Common myeloid progenitor, CD34-positive (primary cell): ENCODE measurements at places on chromosomes 2 and 18.

GRCh38 chr2:69177063-69177771 is 164.2 kb downstream of the ANTXR1 start:
- peak; percentile 71 for DNase-seq

DNA sequence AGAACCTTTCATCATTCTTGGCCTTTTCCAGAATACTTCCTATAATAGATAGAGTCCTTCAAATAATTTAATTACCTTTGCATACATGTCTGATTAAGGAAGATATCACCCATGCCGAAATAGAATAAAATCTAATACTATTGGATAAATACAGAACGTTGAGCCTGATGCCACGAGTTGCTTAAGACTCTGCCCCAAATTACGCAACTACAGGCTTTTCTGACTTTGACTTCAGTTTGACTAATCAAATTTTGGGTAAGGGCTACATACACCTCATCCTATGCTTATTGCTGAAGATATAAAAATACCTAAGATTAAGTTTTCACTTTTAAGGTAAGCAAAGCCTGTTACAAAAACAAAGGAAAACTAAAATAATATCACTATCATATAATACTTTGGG is 1065.1 kb upstream of the NRXN1 start:
- no peak for DNase-seq

GRCh38 chr2:60780721-60781120 is 24.7 kb downstream of the PAPOLG start:
- DNase-seq = no peak

GRCh38 chr18:55123361-55123760 is 164.1 kb upstream of the CCDC68 start:
- DNase-seq = no peak

DNA sequence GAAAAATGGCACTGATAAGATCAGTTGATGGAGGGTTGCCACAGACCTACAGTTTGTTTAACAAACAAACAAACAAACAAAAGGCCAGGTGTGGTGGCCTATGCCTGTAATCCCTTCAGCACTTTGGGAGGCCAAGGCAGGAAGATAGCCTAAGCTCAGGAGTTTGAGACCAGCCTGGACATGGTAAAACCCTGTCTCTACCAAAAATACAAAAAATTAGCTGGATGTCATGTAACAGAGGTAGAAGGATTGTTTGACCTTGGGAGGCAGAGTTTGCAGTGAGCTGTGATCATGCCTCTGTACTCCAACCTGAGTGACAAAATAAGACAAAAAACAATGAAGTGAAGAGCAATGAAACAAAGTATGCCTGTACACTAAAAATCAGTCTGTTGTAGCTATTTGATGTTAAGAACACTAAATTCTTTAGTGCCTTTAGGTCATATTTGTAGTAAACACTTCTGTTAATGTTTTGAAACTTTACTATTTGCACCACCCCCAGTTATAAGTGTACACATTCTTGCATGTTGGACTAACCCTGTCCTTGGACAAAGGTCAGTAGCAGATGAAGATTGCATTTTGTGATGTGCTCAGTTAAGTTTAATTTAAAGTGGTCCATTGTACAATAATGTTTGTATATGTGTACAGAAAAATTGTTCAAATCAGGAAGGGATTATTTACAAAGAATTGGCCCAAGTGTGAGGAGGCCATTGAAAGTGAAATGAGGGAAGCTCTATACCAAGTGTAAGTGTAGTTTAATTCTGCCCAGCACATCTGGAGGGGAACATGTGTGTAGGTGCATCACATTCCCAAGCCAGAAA is 73.9 kb downstream of the KYNU start:
- no peak for DNase-seq

DNA sequence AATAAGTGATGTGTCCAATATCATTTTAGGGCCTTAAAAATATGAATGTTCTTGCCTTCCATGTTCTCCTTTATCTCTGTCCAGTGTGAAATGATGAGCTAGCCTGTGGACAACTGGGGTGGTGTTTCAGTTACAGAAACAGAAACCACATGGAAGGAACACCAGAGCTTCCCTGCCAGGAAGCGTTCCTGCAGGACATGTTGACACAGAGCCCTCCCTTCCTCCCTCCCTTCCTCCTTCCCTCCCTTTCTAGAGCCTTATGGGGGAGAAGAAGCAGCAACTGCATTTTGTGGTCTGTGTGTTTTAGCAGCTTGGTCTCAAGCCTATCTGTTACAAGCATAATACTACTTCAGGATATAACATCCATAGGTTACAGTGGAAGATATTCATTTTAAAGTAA is 539.7 kb upstream of the NETO1 start:
- DNase-seq = no peak

DNA sequence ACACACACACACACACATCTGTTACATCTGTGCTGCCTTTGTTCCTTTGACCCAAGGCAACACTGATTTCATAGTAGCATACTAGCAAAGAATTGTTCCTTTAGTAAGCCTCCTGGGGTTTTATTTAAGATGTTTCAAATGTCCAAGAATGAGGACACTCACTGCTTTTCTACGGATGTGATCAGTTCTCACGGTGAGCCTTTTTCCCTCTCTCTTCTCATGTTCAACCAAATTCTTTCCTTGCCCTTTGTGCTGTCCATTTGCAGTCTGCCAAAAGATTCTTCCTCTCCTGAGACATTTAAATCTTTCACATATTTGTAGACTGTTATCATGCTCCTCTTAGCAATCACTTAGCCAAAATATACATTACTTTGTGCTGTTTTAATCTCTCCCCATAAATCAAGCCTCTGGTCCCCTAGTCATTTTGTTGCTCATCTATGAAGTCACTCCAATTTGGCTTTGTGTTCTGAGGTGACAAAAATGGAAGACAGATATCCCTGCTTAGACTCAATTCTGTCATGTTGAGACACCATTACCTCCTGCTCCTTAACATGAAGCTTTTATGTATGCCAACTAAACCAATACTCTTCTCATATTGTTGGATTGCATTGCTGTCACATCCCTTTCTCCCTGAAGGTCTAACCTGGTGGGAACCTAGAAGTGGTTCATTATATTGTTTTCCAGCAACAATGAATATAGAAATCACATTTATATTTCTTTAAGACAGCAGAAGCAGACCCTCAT is 1605.3 kb upstream of the ACVR2A start:
- no peak for DNase-seq

DNA sequence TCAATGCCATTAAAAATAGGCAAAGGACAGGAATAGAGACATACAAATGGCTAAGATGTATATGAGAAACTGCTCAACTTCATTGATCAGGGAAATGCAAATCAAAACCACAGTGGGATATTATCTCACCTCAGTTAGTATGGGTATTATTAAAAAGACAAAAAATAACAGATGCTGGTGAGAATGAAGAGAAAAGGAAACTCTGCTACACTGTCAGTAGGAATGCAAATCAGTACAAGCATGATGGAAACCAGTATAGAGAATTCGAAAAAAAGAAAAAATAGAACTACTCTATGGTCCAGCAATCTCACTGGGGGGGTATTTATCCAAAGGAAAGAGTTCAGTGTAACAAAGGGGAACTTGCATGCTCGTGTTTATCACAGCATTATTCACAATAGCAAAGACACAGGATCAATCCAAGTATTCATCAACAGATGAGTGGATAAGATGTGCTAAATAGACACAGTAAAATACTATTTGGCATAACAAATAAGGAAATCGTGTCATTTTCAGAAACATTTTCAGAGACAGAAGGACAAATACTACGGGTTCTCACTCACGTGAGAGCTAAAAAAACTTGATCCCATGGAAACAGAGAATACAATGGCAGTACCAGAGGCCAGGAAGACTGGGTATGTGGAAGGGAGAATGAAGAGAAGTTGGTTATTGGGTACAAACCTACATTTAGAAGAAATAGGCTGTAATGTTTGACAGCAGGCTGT is 60.6 kb downstream of the CCDC74A start:
- DNase-seq = no peak

DNA sequence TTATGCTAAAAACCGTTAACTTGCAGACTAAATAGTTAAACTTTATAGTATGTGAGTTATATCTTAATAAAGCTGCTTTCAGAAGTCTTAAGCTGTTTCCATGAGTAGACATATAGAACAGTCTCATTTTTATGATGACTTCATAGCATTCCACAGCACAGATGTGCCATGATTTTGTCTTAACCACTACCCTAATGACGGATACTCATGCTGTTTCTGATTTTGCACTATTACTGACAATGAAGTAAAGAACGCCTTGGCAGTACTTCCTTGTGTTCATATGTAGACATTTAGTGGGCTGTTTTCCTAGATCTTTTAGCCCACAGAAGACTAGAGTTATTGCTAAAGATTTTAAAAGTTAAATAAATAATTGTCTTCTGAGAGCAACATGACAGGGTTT is 175.6 kb upstream of the RAB6C start:
- no peak for DNase-seq

DNA sequence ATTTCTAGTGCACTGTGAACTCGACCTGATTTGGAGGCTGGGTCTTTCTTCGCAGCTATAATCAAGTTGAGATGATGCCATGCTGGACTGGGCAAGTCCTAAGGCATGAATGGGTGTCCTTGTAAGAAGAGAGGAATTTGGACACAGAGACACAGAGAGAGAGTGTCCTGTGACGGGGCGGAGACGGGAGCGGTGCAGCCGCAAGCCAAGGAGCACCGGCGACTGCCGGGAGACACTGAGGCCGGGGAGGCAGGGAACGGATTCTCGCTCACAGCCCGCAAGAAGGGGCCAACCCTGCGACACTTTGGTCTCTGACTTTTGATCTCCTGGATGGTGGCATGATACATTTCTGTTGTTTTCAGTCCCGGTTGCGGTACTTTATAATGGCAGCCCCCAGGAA is 22.4 kb upstream of the MBP start:
- no peak for DNase-seq

DNA sequence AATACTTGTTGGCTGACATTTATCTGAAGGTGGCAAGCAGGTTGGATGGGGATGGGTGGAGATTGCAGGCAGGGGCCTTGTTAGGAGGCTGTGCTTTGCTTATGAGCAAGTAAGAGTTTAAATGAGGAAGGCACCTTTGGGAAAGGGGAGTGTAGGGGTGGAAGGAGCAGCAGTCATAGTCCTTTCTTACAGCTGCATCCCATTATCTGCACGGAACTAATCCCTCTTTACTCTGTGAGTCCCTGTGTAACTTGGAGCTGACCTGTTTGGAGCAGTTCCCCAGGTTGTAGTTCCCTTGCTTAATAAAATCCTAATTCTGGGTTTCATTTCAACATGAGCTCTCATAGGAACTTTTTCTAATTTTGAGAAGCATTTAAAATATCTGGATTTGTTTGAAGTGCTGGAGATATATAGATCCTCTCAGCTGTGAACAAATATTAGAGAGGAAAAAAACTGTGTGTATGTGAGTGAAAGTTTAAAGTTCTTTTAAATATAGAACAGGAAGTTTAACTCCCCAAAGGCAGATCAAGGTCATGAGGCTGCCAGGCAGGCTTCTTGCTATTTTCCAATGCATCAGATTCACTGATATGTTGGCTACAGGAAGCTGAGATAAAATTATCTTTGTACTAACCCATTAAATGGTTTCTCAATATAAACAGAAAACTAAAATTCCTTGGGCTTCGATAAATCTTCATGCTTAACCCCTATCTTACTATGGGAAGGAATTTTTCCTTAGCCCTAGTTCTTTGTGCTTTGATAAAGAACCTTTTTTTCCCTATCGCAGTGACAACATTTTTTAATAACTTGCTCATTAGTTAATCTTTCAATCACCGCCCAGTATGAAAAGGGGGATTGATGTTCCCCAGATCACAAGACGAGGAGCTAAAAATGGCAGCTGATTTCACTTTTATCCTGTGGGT is 104.6 kb upstream of the EML6 start:
- no peak for DNase-seq

- no peak for DNase-seq
Measured at GRCh38 chr2:68857202-68857845, 13.9 kb downstream of the BMP10 start.

DNA sequence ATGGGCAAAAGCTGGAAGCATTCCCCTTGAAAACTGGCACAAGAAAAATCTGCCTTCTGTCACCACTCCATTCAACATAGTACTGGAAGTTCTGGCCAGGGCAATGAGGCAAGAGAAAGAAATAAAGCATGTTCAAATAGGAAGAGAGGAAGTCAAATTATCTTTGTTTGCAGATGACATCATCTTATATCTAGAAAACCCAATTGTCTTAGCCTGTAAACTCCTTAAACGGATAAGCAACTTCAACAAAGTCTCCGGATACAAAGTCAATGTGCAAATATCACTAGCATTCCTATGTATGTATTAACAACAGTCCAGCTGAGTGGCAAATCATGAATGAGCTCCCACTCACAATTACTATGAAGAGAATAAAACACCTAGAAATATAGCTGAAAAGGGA is 1579.3 kb downstream of the SUCLG1 start:
- no peak for DNase-seq

DNA sequence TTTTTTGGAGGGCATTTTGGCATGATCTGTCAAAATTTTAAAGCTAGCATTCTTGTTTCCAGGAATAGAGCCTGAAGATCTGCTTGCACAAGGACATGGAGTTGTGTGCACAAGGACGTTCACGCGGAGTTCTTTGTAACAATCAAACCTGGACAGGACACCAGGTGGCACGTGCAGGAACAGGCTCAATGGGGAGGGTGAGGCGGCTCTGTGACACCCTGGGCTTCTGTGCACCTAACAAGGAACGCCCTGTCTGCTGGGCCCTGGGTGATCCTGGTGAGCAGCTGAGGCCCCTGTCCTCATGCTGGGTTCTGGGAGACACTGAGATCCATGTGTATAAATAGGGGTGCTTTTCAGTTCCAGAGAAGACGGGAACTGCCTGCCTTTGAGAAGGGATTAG is 93.1 kb upstream of the PXDN start:
- DNase-seq = no peak

DNA sequence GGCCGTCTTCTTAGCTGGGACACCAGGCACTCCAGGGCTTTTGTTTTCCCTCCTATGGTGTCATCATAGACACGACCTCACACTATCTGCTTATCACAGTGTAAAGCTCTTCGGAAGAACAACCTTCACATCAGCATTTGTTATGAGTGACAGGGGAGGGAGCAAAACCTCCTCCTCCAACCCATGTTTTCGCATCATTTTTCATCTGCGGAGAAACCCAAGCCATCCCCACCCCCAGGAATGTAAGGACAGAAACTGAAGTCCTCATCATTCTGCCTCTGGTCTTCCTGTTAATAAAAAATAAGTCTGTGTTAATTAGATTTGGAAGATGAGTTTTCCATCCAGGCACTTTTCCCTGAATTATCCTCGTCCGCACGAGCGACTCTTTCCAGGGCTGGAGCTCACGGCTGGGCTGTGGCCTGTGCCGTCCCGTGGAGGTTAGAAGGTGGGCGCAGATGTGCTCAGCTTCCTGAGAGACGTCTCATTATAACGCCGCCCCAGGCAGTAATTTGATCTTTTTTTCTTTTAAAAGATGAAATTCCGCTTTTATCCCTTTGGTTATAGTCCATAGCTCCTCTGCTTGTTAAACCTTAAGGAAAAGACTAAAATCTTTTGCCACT is 101.6 kb upstream of the TMEM18 start:
- DNase-seq = no peak

DNA sequence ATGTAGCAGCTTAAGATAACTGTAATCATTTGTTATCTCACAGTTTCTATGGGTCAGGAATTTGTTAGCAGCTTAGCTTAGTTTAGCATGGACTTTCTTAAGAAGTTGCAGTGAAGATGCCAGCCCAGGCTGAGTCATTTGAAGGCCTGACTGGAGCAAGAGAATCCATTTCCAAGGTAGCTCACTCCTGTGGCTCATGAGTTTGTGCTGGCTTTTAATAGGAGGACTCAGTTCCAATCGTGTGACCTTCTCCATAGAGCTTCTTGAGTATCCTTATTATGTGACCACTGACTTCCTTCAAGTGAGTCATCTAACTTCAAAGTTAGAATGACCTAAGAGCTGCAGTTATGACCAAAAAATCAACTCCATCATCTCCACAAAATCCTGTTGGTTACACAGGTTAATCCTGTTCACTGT is 1.4 kb downstream of the GPATCH11 start:
- peak; percentile 53 for DNase-seq
